CD14-positive monocyte (primary cell): ENCODE measurements at places on chromosomes 5 and 9. TPM values are rescaled to one million over a fixed set of nuclear protein-coding genes. Genes with fewer than 3 reads are reported as not detected.

The PHYHD1 gene
- not detected for polyA plus RNA-seq

The INSL6 gene
- not detected in 2 replicates for polyA plus RNA-seq

The JAKMIP2 gene
- not detected for polyA plus RNA-seq

The FOXD4L6 gene
- polyA plus RNA-seq: 0.05 TPM in 1 of 2 replicates, not detected in the other

The PTPRD gene
- not detected in 2 replicates for polyA plus RNA-seq

The SLC26A2 gene
- 3.6 TPM for polyA plus RNA-seq

The GLRA1 gene
- polyA plus RNA-seq: not detected

The SLC9A3 gene
- polyA plus RNA-seq: 0.31 TPM

The GRM6 gene
- not detected for polyA plus RNA-seq

The WDR55 gene
- polyA plus RNA-seq: 13.3 TPM

The LCN15 gene
- not detected in 2 replicates for polyA plus RNA-seq

The CYLC2 gene
- not detected in 2 replicates for polyA plus RNA-seq

The PRSS3 gene
- polyA plus RNA-seq: not detected

The ISOC1 gene
- polyA plus RNA-seq: 19.4 TPM

The PDLIM7 gene
- polyA plus RNA-seq: 21.6 TPM
